Ovary (tissue), 10 donors: ENCODE measurements at places on chromosomes 3 and 15.

DNA sequence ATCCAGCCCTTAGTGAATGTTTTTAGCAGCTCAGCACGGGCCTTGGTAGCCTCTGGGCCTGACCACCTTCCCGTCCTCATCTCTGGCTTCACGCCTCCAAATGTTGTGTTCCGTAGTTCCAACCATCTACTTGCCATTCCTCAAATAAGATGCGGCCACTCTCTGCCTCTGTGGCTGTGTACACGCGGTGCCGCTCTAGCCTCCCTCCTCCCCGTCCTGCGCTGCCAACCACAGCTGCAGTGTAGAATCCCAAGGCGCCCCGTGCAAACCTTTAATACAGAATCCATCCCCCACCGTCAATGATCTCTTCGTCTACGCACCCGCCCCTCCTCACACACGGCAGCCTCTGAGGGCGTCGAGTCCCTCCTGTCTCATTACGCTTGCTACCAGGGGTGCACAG is 77.2 kb downstream of the VGLL4 start:
- DNase-seq, result no peak
- H3K36me3 ChIP-seq, result no peaks in the 10 kb centered on the region
- H3K27me3 ChIP-seq, result no peaks in the 10 kb centered on the region
- no peak overlapping the region for H3K27ac ChIP-seq
- H3K4me1 ChIP-seq, result peaks cover 29% of the 10 kb centered on the region
- no peak overlapping the region for H3K4me3 ChIP-seq

DNA sequence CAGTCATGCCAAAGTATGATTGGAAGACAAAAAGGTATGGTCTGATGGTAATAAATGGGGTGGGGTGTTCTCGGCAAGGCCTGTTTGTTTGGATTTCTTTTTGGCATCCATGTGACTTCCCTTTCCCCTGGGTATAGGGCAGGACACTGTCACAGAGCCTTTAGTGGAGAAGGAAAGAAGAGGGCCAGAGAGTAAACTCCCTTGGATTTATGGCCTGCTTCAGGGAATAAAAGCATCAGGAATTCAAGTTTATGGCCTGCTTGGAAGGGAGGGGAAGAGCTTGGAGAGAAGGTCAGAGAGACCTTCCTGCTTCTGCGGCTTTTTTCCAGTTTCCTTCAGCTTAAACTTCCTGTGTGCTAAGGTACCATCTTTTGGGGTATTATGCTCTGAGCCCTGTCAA is 179.4 kb upstream of the ADAMTS9 start:
- H3K36me3 ChIP-seq, result no peaks in the 10 kb centered on the region
- H3K27me3 ChIP-seq, result no peaks in the 10 kb centered on the region
- no peak overlapping the region for H3K4me3 ChIP-seq
- no peak for DNase-seq

DNA sequence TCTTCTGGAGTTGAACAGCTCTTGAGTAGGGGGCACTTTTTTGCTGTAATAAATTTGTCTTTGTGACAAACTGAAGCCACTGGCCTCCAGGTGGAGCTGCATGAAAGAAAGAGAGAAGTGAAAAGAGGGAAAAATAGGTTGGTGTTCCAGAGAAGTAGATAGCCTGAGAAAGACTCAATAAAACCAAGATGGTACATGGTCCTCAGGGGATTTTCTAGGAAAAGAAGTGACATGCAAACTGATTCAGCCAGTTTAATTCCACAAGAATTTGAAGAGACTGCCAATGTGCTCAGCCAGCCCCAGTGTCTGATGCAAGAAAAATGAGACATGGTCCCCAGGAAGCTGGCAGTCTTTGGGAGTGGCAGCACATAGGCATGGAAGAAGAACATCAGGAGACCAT is 152.7 kb downstream of the CD47 start:
- H3K27ac ChIP-seq, result no peak overlapping the region
- no peaks in the 10 kb centered on the region for H3K27me3 ChIP-seq
- no peak overlapping the region for H3K4me3 ChIP-seq
- no peaks in the 10 kb centered on the region for H3K4me1 ChIP-seq
- DNase-seq, result peak; percentile 41

DNA sequence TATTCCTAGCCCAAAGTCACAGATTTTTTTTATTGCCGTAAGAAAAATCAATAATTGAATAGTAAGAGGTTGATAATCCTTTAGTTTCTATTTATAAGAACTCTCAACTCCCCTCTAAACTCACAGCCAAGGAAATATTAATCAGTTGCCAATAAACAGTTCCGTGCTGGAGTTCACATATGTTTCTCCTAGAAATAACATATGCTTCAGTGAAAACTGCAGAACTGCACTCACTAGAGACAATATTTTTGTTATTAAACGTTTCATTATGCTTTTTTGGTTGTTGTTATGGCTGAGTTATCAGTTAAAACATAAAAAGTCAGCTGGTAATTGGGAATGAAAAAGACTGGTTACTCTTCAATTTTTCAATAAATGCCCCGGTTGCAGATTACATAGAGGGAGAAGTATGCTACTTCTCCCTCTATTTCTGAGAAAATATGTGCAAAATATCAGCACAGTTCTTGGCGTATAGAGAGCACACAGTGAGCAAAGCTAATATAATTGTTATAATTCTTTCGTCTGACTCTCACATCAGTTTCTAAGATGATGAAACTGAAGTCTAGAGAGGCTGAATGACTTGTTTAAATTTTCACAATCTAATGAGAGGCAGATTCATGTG is 781.2 kb upstream of the GRM7 start:
- H3K27ac ChIP-seq, result no peak overlapping the region
- no peak for DNase-seq
- no peaks in the 10 kb centered on the region for H3K27me3 ChIP-seq
- H3K4me3 ChIP-seq, result no peak overlapping the region

- H3K4me3 ChIP-seq, result no peak overlapping the region
- H3K27me3 ChIP-seq, result no peaks in the 10 kb centered on the region
- DNase-seq, result no peak
- H3K27ac ChIP-seq, result no peak overlapping the region
Observed at GRCh38 chr3:14369675-14370669, 32.4 kb upstream of the SLC6A6 start.

- no peak for DNase-seq
- no peak overlapping the region for H3K4me3 ChIP-seq
- no peaks in the 10 kb centered on the region for H3K4me1 ChIP-seq
- no peaks in the 10 kb centered on the region for H3K36me3 ChIP-seq
Observed at GRCh38 chr3:186751480-186751879, 31.9 kb upstream of the EIF4A2 start.

- DNase-seq, result no peak
- no peak overlapping the region for H3K4me3 ChIP-seq
- H3K4me1 ChIP-seq, result peaks cover 4% of the 10 kb centered on the region
Observed at GRCh38 chr3:190051641-190052040, 69.1 kb downstream of the P3H2 start.

GRCh38 chr15:50251638-50252182 is 13.8 kb downstream of the HDC start:
- no peaks in the 10 kb centered on the region for H3K36me3 ChIP-seq
- no peaks in the 10 kb centered on the region for H3K27me3 ChIP-seq
- no peaks in the 10 kb centered on the region for H3K4me1 ChIP-seq
- DNase-seq, result no peak

GRCh38 chr3:116002235-116002634 is 378.9 kb downstream of the GAP43 start:
- no peaks in the 10 kb centered on the region for H3K36me3 ChIP-seq
- no peaks in the 10 kb centered on the region for H3K4me1 ChIP-seq
- DNase-seq, result no peak
- no peak overlapping the region for H3K27ac ChIP-seq
- H3K4me3 ChIP-seq, result no peak overlapping the region

GRCh38 chr3:58683466-58683865 is 16.9 kb upstream of the FAM3D start:
- DNase-seq, result no peak
- no peaks in the 10 kb centered on the region for H3K36me3 ChIP-seq
- H3K4me1 ChIP-seq, result no peaks in the 10 kb centered on the region
- no peak overlapping the region for H3K27ac ChIP-seq

GRCh38 chr3:189638276-189639031 is 7.3 kb downstream of the TP63 start:
- H3K36me3 ChIP-seq, result no peaks in the 10 kb centered on the region
- H3K27me3 ChIP-seq, result no peaks in the 10 kb centered on the region
- no peak overlapping the region for H3K4me3 ChIP-seq
- no peak for DNase-seq

GRCh38 chr15:31345606-31346366 is 19.2 kb downstream of the KLF13 start:
- H3K27me3 ChIP-seq, result no peaks in the 10 kb centered on the region
- peaks cover 7% of the 10 kb centered on the region for H3K4me1 ChIP-seq
- no peak for DNase-seq
- H3K36me3 ChIP-seq, result no peaks in the 10 kb centered on the region
- H3K4me3 ChIP-seq, result no peak overlapping the region
- H3K27ac ChIP-seq, result no peak overlapping the region

GRCh38 chr3:171753025-171753472 is 57.2 kb downstream of the PLD1 start:
- H3K27ac ChIP-seq, result peak overlapping the region; percentile 13
- H3K4me3 ChIP-seq, result no peak overlapping the region

- no peak overlapping the region for H3K27ac ChIP-seq
- H3K4me3 ChIP-seq, result no peak overlapping the region
- H3K27me3 ChIP-seq, result no peaks in the 10 kb centered on the region
- no peaks in the 10 kb centered on the region for H3K36me3 ChIP-seq
Observed at GRCh38 chr3:55516392-55517030, 29.4 kb upstream of the WNT5A start.

DNA sequence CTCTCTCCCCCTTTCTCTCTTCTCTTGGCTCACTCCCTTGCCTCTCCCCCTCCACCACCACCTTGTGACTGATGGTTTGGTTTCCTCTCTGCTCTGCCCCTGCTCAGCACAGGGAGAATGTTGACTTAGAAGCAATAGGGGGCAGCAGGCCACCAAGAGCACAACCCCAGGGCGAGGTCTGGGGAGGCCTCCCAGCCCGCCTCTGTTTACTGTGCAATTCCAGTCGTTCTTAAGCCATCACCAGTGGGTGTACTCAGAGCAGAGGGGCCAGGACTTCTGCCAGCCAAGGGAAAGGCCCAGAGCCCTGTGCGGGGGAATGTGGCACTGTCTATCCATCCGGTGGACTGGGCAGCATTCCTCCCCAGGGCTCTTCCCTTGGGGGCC is 5.7 kb upstream of the APEH start:
- peaks cover 4% of the 10 kb centered on the region for H3K4me1 ChIP-seq
- H3K27ac ChIP-seq, result no peak overlapping the region
- no peak overlapping the region for H3K4me3 ChIP-seq

- H3K4me1 ChIP-seq, result peaks cover 2% of the 10 kb centered on the region
- no peak overlapping the region for H3K4me3 ChIP-seq
- H3K36me3 ChIP-seq, result no peaks in the 10 kb centered on the region
Observed at GRCh38 chr3:115381573-115381912, 234.5 kb upstream of the ZBTB20 start.

DNA sequence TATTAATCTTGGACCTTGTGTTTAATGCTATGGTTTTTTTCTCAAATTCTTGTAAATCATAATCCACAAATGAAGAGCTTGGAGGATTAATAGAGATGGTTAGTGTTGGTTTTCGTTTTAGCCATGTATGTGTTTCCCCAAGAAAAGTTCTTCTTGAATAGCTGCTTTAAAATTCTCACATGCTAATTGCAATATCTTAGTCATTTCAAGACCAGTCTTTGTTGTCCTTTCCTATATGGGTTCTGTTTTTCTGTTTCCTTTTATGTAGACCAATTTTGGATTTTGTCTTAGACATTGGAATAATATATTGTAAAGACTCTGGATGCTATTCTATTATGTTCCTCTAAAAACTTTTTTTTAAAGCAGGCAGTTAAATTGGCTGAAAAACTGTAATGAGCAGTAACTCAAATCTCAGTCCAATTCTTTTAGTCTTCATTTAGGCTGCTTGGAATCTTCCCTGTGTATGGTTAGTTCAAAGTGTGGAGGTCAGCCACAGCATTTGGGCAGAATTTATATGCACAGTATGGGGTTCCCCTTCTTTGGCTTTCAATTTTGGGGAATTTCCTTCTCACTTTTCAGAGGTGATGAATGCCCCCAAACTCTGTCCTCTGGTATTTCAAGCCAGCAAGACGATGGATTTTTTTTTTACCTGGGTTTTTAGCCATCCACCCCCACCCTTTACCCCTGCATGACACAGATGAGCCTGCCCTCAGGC is 39.1 kb upstream of the DNAJC13 start:
- H3K4me3 ChIP-seq, result no peak overlapping the region
- no peak for DNase-seq
- H3K27me3 ChIP-seq, result no peaks in the 10 kb centered on the region
- H3K27ac ChIP-seq, result no peak overlapping the region

DNA sequence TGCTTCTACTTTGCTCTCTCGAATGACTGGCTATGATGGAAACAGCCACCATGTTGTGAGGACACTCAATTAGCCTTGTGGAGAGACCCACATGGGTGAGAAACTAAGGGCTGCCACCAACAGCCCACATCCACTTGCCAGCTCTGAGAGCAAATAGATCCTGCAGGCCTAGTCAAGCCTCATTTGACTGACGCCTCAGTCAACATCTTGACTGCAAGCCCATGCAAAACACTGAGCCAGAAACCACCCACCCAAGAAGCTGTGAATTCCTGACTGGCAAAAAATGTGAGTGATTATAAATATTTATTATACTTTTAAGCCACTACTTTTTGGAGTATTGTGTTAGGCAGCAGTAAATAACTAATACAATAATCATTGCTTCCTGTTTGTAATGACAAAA is 58.4 kb downstream of the NOX5 start:
- no peaks in the 10 kb centered on the region for H3K36me3 ChIP-seq
- H3K4me1 ChIP-seq, result no peaks in the 10 kb centered on the region
- H3K27me3 ChIP-seq, result no peaks in the 10 kb centered on the region
- H3K27ac ChIP-seq, result no peak overlapping the region
- DNase-seq, result no peak

DNA sequence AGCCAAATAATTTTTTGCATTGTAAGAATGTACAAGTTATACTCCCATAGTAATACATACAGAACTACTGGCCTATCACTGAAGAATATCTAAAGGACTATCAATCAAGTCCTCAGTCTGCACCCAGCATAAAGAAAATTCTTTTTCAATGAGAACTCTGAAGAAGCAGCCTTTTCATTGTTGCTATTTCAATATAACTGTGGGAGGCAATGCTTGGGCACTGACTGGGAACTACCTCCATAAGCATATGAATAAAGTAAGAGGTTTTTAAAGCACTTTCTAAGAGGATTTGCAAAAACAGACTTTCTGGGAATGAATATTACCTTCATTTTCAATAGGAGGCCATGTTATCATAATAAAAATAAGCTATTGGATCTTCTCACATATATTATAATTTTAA is 24.6 kb upstream of the NECTIN3 start:
- no peak overlapping the region for H3K4me3 ChIP-seq
- no peaks in the 10 kb centered on the region for H3K27me3 ChIP-seq
- no peaks in the 10 kb centered on the region for H3K36me3 ChIP-seq
- H3K27ac ChIP-seq, result no peak overlapping the region

- peak; percentile 55 for DNase-seq
- peak overlapping the region; percentile 30 for H3K27ac ChIP-seq
- H3K36me3 ChIP-seq, result no peaks in the 10 kb centered on the region
- H3K27me3 ChIP-seq, result no peaks in the 10 kb centered on the region
- no peak overlapping the region for H3K4me3 ChIP-seq
Observed at GRCh38 chr15:58467722-58468423, 36.1 kb downstream of the LIPC start.
